Skeletal muscle cell (primary cell): ENCODE measurements at places on chromosomes 6 and 20.

GRCh38 chr6:111427341-111428116 is 55.5 kb downstream of the REV3L start:
- peak; percentile 64 for DNase-seq

DNA sequence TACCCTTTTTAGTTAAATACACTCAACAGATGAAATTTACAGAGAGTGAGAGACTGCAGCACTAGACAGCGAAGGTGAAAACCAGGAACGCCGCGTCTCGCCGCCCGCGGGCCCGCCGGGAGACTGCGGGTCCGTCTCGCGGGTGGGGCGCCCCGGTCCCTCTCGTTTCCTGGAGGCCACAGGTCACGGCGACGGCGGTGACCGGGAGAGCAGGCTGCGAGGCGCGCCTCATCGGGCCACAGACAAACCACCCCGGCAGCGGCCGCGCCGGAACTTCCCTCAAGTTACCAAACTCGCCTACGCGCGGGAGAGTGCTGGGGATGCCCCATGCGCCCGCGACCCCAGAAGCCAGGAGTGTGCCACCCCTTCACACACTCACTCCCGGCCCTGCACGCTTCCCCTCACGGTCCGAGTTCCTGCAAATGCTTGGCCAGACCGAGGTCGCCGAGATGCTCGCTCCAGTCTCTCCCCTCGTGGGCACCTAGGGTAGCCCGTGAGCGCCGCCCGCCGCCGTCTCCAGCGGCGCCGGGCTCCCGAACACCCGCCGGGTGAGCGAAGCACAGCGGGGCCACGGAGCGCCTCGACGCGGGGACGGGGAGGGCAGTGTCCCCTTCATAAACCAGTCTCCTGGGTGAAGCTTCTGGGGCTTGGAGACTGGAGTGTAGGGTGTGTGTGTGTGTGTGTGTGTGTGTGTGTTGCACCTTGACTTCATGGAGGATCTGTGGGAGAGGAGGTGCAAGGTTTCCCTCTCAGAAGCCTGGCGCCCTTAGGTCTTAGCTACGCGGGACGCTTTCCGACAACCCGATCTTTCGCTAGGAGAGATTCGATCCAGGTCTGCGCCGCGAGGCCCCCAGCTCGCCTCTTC is 1.4 kb downstream of the BACH2 start:
- no peak for DNase-seq

- no peak for DNase-seq
Observed at GRCh38 chr6:165777680-165778079, 114.6 kb upstream of the PDE10A start.

GRCh38 chr6:29926413-29927274 is 15.7 kb upstream of the HLA-A start:
- no peak for DNase-seq
